Nephron progenitor cell (in vitro differentiated cells): ENCODE measurements at places on chromosomes 4 and X.
A peak's percentile ranks its signal among the peaks of the same experiment; 100 is the strongest.

GRCh38 chr4:182203872-182204411 is 39.3 kb upstream of the TENM3 start:
- no peak for DNase-seq
- H3K27ac ChIP-seq = no peak overlapping the region
- H3K4me3 ChIP-seq = no peak overlapping the region
- H3K27me3 ChIP-seq = no peaks in the 10 kb centered on the region
- peaks cover 49% of the 10 kb centered on the region for H3K4me1 ChIP-seq
- peaks cover 16% of the 10 kb centered on the region for H3K36me3 ChIP-seq

GRCh38 chrX:82748906-82749505 is 759.1 kb upstream of the POU3F4 start:
- H3K36me3 ChIP-seq = no peaks in the 10 kb centered on the region
- H3K27me3 ChIP-seq = no peaks in the 10 kb centered on the region
- no peak overlapping the region for H3K4me3 ChIP-seq
- H3K27ac ChIP-seq = no peak overlapping the region
- H3K4me1 ChIP-seq = no peaks in the 10 kb centered on the region

GRCh38 chrX:53269536-53270107 is 11.8 kb downstream of the IQSEC2 start:
- no peak for DNase-seq
- no peaks in the 10 kb centered on the region for H3K27me3 ChIP-seq
- peaks cover 19% of the 10 kb centered on the region for H3K4me1 ChIP-seq
- no peak overlapping the region for H3K4me3 ChIP-seq
- H3K36me3 ChIP-seq = no peaks in the 10 kb centered on the region

DNA sequence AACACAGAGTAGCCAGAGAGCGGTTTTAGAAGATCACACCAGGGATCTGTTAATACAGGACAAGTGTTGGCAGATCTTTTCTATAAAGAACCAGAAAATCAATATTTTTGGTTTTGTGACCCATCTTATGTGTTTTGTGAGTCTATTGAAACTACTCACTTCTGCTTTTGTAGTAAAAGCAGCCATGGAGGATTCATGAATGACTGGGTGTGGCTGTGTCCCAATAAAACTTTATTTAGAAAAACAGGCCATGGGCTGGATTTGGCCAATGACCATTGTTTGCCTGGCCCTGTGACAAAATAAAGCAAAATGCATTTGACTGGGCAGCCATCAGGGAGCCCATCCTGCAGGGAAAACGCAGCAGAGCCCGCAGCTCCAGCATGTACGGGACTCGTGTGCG is 99.9 kb upstream of the ADRA2C start:
- peaks cover 13% of the 10 kb centered on the region for H3K27me3 ChIP-seq
- DNase-seq = no peak
- H3K4me1 ChIP-seq = peaks cover 5% of the 10 kb centered on the region
- no peak overlapping the region for H3K4me3 ChIP-seq

GRCh38 chrX:96004386-96004785 is 680.3 kb upstream of the DIAPH2 start:
- no peaks in the 10 kb centered on the region for H3K27me3 ChIP-seq
- no peaks in the 10 kb centered on the region for H3K4me1 ChIP-seq
- no peak for DNase-seq
- no peak overlapping the region for H3K4me3 ChIP-seq

- DNase-seq = no peak
- no peaks in the 10 kb centered on the region for H3K36me3 ChIP-seq
- no peaks in the 10 kb centered on the region for H3K27me3 ChIP-seq
- peak overlapping the region; percentile 13 for H3K27ac ChIP-seq
- no peak overlapping the region for H3K4me3 ChIP-seq
Measured at GRCh38 chr4:164136180-164136616, 617.7 kb upstream of the SMIM31 start.
